ENCODE measurements at places on chromosomes 13 and 19. TPM values are rescaled to one million over a fixed set of nuclear protein-coding genes. Genes with fewer than 3 reads are reported as not detected.

The FUT1 gene
- total RNA-seq, result 1.8 TPM

The DAND5 gene
- not detected for total RNA-seq

The CEACAM1 gene
- 0.12 TPM for total RNA-seq

The ARHGEF1 gene
- total RNA-seq, result 38.1 TPM

The ZNF446 gene
- total RNA-seq, result 15.7 TPM

The LTBP4 gene
- 97.0 TPM for total RNA-seq

The GNA15 gene
- total RNA-seq, result not detected

The DAPK3 gene
- 68.3 TPM for total RNA-seq

The SLC25A41 gene
- not detected for total RNA-seq

The IRGC gene
- not detected for total RNA-seq

The ANKLE1 gene
- total RNA-seq, result 1.3 TPM

The SLC10A2 gene
- not detected for total RNA-seq

The MEDAG gene
- total RNA-seq, result 210 TPM

The FXYD1 gene
- 18.8 TPM for total RNA-seq

The NDUFA3 gene
- total RNA-seq, result 15.9 TPM

The MBD3L1 gene
- total RNA-seq, result not detected

The TSKS gene
- total RNA-seq, result 3.6 TPM

The PSG11 gene
- not detected for total RNA-seq

The TMEM86B gene
- total RNA-seq, result 0.93 TPM

The ZNF98 gene
- not detected for total RNA-seq

The MUC16 gene
- total RNA-seq, result 0.12 TPM

The ONECUT3 gene
- total RNA-seq, result not detected

The ZNF274 gene
- 14.6 TPM for total RNA-seq

The KCNC3 gene
- under 0.01 TPM for total RNA-seq

The LILRA2 gene
- not detected for total RNA-seq

The CASP14 gene
- total RNA-seq, result not detected

The SHISA7 gene
- not detected for total RNA-seq
